ENCODE measurements at places on chromosomes 5 and 9. TPM values are rescaled to one million over a fixed set of nuclear protein-coding genes. Genes with fewer than 3 reads are reported as not detected.

The INSL4 gene
- not detected for total RNA-seq

The SUB1 gene
- total RNA-seq, result 397 TPM

The MAT2B gene
- total RNA-seq, result 88.7 TPM

The BTNL8 gene
- total RNA-seq, result not detected

The TLE4 gene
- 11.2 TPM for total RNA-seq

The CHSY3 gene
- not detected for total RNA-seq

The CENPP gene
- 26.5 TPM for total RNA-seq

The COL27A1 gene
- total RNA-seq, result 10.6 TPM

The ECSCR gene
- total RNA-seq, result 0.74 TPM

The ZNF354C gene
- total RNA-seq, result 5.8 TPM

The ANKRD31 gene
- total RNA-seq, result 0.35 TPM

The SLC35D2 gene
- total RNA-seq, result 0.91 TPM

The SPATA31D4 gene
- not detected for total RNA-seq

The SPEF2 gene
- 6.5 TPM for total RNA-seq

The ADGRV1 gene
- not detected for total RNA-seq

The ADAMTS19 gene
- not detected for total RNA-seq
